AG09309 (cell line): ENCODE measurements at places on chromosomes 6 and 20.

DNA sequence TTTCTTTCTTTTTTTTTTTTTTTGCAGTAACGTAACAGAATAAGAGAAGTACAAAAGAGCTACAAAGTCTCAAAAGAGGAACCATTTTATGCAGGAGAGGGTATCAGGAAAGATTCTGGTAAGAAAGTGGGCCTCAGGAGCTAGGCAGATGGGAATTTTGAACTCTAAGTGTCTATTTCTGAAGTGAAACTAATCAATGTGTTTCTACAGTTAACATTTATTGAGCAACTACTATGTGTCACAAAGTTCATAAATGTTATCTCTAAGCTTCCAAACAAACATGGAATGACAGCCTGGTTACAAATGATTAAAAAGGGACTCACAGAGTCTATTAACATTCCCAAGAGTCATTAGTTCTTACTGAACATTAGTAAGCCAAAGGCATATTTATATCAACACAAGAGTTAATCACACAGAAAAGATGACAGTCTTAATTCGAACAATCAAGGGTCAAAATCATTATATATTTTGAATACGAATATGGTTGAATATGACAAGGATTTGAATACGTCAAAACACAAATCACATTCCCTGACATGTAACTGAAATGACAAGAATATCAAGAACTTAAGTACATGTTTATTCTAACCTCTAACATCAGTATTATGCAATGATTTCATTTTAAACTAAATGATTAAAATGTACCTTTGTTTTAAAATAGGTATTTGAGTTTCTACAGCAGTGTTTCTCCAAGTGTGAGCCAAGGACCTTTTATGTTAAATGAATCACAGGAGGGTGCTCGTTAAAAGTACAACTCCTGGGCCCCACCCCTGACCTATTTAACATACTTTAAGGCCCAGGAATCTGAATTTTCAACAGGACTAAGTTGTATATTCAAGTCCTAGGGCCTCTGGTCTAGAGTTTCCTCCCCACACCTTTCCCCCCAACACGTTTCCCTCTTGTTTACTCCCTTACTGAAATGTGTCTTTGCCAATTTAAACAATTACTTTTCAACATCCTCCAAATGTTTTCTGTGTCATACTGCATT is 89.7 kb downstream of the ATXN1 start:
- DNase-seq, result no peak

DNA sequence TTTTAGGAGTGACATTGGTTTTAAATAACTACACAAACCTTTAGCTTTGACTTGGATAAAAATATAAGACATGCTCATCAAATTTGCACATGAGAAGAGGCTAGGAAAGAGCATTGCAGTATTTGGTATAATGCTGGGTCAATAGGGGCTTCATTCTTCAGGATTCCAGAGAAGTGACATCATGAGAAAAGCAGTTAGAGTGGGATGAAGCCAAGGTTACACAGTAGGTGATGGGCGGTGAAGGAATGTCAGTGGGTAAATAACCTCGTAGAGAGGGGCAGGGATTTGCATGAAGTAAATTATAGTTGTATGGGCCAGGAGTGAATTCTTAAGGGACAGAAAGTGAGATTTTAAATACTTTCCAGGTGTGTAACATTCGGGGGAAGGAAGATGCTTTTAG is 216.2 kb downstream of the RFPL4B start:
- peak; percentile 4 for DNase-seq

DNA sequence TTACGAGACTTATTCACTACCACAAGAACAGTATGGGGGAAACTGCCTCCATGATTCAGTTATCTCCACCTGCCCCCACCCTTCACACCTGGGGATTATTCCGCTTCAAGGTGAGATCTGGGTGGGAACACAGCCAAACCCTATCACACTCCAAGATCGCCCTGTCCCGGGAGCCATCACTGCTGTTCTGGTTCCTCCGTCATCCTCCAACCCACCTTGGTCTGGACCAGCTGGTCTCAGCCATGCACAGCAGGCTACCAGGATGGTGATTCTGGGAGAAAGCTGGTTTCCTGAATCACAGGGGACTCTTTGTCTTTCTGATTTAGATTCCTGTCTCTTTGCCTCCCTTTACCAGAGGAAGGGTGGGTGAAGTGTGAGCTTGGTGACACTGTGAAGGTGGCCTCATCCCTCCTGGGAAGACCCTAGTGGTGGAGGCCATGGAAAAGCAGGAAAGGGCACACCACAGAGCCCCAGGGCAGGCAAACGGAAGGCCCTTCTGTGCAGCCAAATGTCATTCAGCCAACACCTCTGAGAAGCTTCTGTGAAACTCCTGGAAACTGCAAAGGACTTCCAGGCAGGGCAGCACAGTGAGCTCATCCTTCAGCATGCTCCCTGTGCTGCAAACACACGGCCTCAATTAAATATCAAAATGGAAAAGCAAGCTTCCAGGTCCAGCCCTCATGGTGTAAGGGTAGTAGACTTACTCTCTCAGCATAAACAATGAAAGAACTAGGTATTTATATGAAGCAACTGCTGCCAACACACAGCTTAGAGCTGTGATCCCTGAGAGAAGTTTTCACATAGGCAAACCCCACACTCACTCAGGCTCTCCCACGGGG is 169.8 kb downstream of the ANKRD60 start:
- DNase-seq, result no peak

- DNase-seq, result peak; percentile 44
Measured at GRCh38 chr20:58017231-58017969, 211.1 kb downstream of the ANKRD60 start.

DNA sequence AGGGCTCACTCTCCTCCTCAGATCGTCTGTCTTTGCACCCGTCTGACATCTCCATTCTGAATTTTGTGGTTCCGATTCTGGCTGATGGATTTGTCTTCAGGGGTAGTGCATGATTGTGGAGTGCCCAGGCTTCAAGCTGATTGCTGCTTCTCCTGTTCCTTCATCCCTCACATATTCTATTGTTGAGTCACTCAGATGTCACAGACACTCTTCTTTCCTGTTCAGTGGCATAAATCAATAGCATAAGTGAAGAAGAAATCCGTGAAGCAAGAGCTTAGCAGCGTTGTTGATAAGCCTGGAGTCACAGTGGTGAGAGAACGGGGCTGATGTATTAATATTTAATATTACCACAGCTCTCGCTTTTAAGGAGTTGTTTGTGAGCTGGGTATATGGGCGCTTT is 152.5 kb downstream of the MTHFD1L start:
- DNase-seq, result no peak

DNA sequence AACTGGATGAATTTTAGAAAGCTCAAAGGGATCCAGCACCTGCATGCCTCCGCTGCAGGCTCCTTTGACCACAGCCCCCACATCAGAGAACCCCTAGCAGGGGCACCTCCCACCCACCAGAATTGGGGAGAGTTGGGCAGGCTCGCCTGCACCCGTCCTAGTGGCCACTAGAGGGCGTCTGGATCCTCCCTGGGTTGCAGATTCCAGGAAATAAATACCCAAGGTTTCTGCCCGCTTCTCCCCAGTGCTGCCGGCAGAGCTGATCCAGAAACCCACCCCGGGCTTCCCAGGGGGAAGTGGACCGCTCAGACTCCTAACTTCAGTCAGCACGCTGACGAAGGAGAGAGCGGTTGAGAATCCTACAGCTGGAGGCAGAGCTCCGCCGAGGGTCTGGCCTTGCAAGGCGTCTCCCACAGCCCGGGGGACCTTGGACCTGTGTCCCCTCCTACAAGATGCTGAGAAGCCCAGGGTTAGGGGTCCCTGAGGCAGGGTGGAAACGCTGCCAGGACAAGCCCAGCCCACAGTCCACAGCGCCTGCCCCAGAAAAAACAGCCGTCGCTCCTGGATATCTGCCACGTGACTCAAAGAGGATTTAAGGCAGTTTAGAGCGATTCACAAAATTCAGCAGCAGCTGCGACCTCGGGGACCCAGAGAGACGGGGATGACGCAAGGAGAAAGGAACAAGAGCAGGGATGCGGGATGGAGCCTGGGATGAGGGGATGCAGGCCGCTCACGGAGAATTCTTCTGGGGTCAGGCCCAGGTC is 32.6 kb upstream of the PHACTR3 start:
- no peak for DNase-seq

DNA sequence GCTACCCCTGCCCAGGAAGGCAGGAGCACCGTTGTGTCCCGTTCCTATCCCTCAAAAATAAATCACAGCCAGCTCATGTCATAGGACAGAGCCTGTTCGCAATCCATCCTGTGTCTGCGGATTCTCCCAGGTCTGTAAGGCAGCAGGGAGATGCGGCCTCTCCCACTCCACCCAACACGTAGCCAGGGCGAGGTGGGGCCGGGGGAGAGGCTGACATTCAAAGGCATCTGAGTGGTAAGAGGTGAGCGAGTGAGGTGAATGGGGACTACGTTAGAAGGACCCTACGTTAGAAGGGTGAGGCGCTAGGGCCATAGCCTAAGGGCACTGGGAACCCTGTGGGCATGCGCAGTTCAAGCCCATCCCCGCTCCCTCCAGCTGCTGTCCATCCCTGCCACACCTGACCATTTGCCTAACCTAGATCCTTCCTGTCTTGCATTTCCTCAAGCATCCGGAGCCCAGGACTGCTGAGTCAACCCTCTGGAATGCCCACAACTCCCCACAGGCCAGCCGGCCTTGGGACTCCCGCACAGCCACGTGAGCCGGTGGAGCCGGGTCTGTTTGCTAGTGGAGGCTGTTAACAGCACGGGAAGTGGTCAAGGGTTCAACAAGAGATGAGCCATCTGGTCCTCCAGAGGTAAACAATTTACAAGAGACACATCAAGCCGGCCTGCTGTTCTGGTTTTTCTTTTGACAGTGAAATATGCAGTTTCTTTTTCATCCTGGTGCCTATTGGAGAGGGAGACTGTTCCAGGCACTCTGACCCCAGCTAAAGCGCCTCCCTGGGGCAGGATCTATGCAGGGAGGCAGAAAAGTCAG is 45.9 kb downstream of the RIPOR3 start:
- peak; percentile 87 for DNase-seq

DNA sequence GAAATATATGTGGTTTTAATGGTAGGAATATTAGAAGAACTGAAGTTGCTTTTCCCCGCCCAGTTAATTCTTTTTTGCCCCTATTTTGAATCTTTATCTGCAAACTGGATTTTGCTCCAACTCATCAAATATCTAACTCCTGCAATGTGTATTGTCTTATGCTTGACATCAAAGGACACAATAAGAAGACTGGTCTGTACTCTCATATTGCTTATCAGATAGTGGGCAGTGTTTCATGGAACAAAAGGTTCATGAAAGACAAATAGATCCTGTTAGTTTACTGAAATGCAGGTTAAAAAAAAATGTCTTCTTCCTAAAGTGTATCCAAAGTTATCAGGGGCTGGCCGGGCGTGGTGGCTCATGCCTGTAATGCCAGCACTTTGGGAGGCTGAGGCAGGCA is 27.7 kb upstream of the GTF3C6 start:
- no peak for DNase-seq

GRCh38 chr6:21909321-21909720 is 315.8 kb downstream of the SOX4 start:
- no peak for DNase-seq

GRCh38 chr20:59888050-59888449 is 45.4 kb downstream of the SYCP2 start:
- DNase-seq, result no peak

GRCh38 chr6:10099529-10100140 is 315.2 kb downstream of the TFAP2A start:
- DNase-seq, result no peak

GRCh38 chr6:139881728-139882211 is 507.3 kb upstream of the CITED2 start:
- no peak for DNase-seq

DNA sequence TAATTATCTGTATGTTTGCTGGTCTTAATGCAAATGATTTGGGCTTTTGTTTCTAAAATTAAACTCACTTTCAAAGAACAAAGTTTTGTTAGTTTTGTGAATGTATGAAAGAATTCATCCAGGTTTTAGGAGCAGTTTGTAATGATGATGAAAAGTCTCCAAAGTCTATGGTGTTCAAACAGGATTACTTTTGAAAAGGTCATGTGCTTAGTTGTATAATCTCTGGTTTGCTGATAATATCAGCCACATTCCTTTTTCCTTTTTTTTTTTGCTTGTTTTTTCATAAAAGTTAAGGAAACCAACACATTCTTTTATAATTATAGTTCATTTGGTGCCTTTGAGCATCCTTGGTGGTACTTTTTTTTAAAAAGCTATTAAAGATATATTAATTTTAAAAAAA is 88.9 kb downstream of the RTN4IP1 start:
- DNase-seq, result no peak

DNA sequence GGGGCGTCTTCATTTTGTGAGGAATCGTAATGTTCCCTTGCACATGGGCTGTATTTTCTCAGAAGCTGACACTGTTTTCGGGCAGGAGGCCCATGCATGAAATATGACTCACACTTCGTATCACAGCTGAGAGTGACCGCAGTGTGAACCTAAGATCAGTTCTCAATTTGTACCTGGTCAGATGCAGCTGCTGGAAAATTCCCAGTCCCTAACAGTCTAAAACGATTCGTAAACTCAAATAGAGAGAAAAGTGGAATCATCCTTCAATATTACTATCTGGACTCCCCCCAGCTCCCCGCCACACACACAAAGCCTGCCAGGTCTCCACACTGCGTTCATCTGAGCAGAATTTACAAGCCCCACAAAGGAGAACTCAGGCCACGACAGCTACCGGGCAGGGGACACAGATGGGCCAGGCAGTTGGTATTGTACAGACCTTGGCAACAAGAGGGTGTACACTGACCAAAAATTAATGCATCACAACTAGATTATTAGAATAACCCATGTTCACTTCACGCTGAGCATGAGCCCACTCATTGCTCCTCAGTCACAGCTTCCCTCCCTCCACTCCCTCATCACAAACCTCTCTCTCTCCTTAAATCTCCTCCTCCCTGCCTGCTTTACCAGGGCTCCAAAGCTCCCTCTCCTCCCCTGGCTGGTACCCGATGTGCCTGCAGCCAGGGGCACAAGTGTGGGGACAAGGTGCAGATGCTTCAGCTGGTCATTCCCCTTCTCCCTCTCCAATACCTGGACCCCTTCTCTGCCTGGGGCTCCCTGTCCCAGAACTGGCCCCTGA is 488.4 kb downstream of the PREX1 start:
- no peak for DNase-seq

GRCh38 chr6:107845777-107846176 is 21.7 kb upstream of the SCML4 start:
- DNase-seq, result no peak

DNA sequence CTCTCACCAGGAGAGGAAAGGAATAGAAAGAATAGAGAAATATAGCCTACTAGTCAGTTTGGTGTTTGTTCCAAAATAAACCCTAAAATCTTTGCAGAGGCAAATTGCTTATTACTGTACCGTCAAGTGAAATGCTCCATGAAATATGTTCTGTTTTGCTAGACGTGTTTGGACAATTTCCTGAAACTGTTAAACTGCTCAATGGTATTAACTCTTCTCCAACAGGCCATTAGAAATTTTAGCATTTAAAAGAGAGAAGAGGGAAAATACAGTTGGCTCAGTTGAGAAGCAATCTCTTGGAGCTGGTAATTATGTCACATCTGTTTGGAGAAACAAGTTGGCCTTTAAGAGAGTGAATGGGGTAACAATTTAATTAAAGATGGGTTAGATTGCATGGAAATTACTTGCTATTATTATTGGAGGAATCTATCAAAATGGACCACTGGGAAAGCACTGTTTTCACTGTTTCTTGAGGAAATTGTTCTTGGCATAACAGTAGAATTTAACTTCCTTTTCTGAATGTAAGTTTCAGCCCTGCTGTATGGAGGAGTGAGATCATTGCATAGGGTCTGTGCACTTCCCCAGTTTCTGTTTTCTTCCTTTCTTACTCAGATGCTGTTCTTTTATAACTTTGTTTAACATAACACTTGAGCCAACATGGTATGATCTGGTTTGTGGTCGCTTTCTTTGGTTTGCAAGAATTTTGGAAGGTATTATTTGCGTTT is 373.6 kb downstream of the PLCB1 start:
- no peak for DNase-seq

- no peak for DNase-seq
Measured at GRCh38 chr6:150027806-150028565, 2.7 kb upstream of the RAET1L start.

- DNase-seq, result no peak
Measured at GRCh38 chr6:69958978-69959377, 92.6 kb downstream of the COL19A1 start.
